ENCODE measurements at places on chromosomes 2 and 18.
A peak's percentile ranks its signal among the peaks of the same experiment; 100 is the strongest.

DNA sequence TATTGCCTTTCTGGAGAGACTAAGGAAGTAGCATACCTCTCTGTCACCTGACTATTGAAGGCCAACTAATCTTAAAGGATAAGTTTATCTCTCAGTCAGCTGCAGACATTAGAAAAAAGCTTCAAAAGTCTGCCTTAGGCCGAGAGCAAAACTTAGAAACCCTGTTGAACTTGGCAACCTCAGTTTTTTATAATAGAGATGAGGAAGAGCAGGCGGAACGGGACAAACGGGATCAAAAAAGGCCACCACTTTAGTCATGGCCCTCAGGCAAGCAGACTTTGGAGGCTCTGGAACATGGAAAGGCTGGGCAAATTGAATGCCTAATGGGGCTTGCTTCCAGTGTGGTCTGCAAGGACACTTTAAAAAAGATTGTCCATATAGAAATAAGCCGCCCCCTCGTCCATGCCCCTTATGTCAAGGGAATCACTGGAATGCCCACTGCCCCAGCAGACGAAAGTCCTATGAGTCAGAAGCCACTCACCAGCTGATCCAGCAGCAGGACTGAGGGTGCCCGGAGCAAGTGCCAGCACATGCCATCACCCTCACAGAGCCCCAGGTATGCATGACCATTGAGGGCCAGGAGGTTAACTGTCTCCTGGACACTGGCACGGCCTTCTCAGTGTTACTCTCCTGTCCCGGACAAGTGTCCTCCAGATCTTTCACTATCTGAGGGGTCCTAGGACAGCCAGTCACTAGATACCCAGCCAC is 61.5 kb upstream of the FAM98A start:
- no peak for DNase-seq

GRCh38 chr2:40160751-40161218 is 291.1 kb downstream of the SLC8A1 start:
- no peak for DNase-seq

- DNase-seq, result no peak
Measured at GRCh38 chr2:217304582-217304981, 444.7 kb upstream of the TNP1 start.

DNA sequence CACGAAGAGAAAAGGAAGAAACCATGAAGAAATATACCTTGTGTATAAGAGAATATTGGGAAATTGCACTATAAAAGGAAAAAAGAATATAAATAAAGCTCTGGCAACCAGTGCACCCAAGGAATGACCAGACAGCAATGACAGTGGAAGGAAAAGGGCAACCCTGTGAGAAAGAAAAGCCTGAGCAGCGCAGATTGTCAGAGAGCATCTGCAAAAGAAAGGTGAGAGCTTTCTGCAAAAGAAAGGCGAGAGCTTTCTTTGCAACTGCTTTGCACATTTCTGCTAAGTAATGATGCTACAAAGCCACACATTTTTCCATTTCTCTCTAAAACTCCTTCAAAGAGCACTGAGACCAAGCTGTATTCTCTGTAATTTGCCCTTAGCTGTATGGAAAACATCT is 83.6 kb downstream of the CTNNA2 start:
- no peak for DNase-seq

DNA sequence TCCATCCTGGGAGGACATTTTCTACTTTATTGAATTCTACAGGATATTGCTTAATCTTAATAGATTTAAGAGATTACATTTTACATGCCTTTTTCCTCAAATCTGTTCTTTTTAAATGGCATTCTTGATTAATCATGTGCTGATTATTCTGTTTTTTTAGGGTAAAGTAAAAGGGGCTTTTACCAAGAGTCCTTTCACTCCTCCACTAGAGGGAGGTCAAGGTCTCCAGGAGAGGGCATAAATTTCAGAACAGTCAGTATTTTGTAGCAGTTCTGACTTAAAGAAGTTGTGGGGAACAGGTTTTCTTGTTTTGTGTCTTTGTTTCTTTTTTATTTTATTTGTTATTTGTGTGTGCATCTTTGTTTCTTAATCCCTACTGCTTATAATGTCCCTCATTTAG is 25.4 kb downstream of the WDR75 start:
- DNase-seq, result peak; percentile 79

- DNase-seq, result no peak
Measured at GRCh38 chr18:30591462-30591861, 451.1 kb downstream of the DSC3 start.

GRCh38 chr2:216195565-216196029 is 86.4 kb downstream of the XRCC5 start:
- peak; percentile 89 for DNase-seq

DNA sequence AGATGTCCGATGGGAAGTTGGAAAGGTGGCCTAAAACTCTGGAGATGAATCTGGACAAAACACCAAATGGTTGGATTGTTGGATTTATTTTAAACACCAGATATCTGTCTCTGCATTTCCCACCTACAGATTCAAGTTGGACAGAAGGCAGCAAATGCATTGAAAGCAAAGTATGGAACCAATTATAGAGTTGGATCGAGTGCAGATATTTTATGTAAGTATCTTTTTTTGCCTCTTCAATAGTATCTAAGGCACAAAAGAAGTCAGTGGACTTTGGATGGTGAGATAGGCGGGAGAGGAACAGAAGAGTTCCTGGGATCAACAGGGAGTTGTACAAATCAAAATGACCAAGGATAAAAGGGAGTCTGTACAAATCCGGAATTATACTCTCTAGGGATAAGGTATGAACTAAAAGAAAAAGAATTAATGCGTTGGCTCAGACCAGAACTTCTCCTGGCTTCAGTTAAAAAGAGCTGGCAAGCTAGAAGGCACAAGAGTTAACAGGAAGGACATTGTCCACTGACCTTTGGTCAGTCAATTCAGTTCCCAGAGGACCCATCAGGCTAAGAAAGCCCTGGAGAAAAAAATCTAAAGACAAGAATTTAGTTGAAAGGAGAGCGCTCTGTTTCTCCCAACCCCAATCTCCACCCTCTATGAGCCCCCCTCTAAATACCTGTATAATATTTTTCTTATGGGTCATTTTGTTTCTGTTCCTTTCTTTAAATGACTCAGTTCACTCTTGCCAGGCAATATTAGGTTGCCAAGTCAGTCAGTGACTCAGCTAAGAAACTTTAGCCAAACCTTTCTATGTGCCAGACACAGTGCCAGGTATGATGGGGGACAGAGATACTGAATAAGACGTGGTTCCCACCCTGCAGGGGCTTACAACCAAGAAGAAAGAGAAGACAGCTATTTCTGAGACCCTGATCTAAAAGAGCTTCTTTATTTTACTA is 29.1 kb downstream of the CPO start:
- no peak for DNase-seq

GRCh38 chr18:26865557-26865956 is at the start of gene AQP4:
Gene AQP4, minus strand, starts transcription at chr18:26865707. Its CDS starts 18 bp downstream, at chr18:26865689.
- no peak for DNase-seq

DNA sequence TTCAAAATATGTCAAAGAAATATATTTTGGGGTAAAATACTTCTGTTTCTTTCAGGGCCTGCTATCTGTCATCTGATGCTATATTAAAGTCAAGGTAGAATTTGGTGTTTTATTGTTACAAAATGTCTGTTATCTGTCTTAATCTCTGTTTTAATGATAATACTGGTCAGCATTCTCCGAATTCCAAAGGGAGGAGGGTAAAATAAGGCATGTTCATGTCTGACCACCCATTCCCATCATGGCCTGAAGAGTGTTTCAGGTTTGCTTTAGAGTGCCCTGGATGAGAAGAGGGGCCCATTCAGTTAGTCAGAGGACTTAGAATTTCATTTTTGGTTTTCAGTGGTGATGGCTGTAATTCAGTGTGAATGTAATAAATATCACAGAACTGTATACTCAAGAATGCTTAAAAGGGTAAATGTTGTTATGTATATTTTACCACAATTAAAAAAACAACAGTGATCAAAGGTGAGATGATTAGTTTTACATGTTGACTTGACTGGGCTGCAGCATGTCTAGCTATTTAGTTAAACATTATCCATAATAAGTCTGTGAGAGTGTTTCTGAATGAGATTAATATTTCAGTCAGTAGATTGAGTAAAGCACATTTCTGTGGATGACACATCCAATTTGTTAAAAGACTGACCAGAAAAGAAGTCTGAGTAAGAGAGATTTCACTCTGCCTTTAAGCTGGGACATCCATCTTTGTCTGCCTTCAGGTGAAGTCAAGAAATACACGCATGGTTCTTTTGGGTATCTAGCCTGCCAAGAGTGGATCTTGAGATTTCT is 467.9 kb upstream of the SYT4 start:
- DNase-seq, result no peak

DNA sequence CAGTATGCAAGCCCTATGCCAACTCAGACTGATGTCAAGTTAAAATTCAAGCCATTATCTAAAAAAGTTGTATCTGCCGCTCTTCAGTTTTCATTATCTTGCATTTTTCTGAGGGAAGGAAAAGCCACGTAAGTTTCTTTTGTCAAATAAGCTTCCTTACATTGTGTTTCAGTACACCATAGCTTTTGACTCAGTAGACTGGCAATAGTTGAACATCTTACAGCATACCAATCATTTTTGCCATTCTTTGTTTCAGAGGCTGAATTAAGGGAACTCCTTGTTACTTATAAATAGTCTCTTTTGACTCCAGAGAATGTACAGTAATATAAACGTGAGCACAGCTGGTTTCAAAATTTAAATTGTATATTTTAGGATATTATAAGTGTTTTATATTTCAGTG is 120.6 kb downstream of the EHBP1 start:
- peak; percentile 76 for DNase-seq

- no peak for DNase-seq
Measured at GRCh38 chr2:43132683-43133301, 93.6 kb downstream of the ZFP36L2 start.

GRCh38 chr2:138814123-138814898 is 34.1 kb upstream of the NXPH2 start:
- peak; percentile 25 for DNase-seq

- no peak for DNase-seq
Measured at GRCh38 chr18:3879836-3880120, 429.8 kb downstream of the TGIF1 start.

GRCh38 chr2:46837112-46837454 is 78.5 kb downstream of the MCFD2 start:
- no peak for DNase-seq

DNA sequence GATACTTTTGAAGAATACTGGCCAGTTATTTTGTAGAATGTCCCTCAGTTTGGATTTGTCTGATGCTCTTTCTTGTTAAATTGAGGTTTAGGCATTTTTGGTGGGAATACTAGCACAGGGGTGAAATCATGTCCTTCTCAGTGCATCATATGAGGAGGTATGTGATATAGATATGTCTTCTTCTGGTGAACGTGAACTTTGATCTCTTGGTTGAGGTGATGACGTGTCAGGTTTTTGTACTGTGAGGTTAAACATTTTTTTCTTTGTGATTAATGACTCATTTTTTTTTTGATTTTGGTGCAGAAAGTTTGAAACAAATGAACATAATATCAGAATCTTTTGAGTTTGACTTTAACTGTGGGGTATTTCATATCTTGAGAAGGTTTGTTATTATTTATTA is 11.0 kb downstream of the ZNF407 start:
- DNase-seq, result peak; percentile 60

GRCh38 chr2:156590085-156590739 is 154.0 kb downstream of the GPD2 start:
- no peak for DNase-seq

DNA sequence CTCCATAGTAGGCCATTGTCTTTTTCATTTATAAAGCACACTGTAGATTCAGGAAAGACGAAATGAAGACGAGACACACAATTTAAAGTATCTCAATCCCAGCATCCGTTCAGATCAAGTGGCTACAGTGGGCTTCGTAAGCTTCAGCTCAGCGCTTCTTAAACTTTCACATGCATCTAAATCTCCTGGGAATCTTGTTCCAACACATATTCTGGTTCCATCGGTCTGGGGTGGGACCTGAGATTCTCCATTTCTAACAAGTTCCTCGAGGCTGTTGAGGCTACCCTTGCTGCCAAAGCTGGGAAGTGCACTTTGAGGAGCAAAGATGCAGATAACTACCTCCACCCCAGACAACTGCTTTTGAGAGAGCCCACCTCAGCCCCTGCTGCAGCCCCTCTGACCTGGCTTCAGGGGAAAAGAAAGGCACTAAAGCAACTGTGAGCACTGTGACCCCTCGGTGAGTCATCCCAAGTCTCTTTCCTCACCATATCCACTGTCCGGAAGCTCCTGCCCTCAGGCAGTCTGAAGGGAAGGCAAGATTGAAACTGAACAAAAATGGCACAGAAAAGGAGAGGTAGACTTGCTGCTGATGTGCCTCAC is 201.1 kb upstream of the FBXO11 start:
- peak; percentile 76 for DNase-seq

- DNase-seq, result no peak
Measured at GRCh38 chr18:31721601-31722000, 37.2 kb upstream of the B4GALT6 start.

- DNase-seq, result peak; percentile 36
Measured at GRCh38 chr2:24115057-24115456, 8.1 kb downstream of the PFN4 start.

- peak; percentile 71 for DNase-seq
Measured at GRCh38 chr2:240868286-240869108, at the start of gene AGXT. Gene AGXT, plus strand, starts transcription at chr2:240868824. Its CDS starts 42 bp downstream, at chr2:240868866.

- DNase-seq, result no peak
Measured at GRCh38 chr2:127455566-127456493, 37.6 kb downstream of the PROC start.

- peak; percentile 90 for DNase-seq
Measured at GRCh38 chr2:112803691-112804521, 19.6 kb upstream of the IL1A start.

DNA sequence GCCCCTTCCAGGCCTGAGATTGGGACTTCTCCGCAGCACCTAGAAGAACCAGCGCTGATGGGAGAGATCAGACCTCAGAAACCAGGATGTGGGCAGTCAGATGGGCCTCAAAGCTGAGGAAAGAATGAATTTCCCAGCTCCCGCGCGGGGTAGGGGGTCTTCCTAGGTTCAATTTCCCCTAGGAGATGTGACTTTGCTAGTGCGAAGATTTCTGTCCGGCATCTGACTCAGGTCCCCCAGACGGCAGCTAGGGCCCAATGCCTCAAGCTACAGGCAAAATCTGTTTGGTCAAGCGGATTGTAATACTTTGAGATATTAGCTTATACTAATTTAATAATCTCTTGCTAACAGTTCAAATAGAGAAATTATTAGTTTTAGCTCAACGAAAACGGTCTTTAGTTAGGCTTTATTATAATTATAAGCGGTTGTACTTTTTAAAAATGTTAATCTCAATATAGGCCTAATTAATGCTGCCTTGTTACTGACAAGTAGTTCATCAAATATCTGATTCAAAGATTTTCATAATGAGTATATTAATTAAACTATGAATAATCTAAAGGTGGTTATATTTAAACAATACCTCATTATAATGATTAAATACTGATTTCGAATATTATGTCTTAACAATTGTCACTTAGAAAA is 5.8 kb downstream of the DLX1 start:
- no peak for DNase-seq

Data from choroid plexus epithelial cell (primary cell).